ENCODE measurements at places on chromosomes 2 and 18.

- peak; percentile 1 for DNase-seq
Observed at GRCh38 chr2:227033471-227034148, 130.4 kb downstream of the COL4A4 start.

DNA sequence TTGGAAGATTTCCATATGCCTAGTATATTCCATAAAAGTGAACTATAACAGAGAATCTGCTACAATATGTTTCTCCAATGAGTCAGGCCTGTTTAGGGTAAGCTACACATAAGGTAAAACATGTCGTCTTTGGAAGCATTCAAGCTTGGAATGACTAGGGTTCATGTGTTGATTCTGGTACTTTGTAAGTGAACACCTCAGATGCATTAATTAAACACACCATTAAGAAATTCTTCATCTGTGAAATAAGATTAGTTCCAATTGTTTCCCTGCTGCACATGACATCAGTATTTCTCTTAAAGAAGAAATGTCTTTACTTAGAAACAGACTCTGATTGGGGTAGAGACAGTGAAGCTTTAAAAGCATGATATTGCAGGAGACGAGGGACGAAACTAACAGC is 461.1 kb upstream of the NXPH2 start:
- no peak for DNase-seq

DNA sequence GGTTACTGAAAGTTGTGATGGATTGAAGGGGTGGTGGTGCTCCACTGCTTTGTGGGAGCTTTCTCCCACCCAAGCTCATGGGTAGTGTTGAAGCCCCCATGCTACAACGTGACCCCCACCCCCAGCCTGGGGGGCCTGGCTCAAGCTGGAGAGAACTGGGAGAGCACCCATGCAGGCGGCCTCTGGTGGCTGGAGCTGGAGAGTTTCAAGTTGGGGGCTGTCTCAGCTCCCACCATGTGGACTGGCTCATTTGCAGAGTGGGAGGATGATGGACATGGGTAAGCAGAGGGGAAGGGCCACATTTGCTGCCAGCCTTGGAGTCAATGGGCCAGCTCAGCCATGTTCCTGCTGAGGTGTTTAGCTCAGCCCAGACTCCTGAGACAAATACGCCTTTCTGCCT is 62.8 kb downstream of the INPP4A start:
- no peak for DNase-seq

DNA sequence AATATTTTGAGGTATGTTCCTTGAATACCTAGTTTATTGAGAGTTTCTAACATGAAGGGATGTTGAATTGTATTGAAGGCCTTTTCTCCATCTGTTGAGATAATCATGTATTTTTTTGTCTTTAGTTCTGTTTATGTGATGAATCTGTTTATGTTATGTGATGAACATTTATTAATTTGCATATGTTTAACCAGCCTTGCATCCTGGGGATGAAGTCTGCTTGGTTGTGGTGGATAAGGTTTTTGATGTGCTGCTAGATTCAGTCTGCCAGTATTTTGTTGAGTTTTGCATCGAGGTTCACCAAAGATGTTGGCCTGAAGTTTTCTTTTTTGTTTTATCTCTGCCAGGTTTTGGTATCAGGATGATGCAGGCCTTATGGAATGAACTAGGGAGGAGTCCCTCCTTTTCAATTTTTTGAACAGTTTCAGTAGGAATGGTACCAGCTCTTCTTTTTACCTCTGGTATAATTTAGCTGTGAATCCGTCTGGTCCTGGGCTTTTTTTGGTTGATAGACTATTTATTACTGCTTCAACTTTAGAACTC is 71.9 kb downstream of the EPC2 start:
- DNase-seq, result no peak

GRCh38 chr18:10391506-10391905 is 62.9 kb upstream of the APCDD1 start:
- DNase-seq, result no peak

DNA sequence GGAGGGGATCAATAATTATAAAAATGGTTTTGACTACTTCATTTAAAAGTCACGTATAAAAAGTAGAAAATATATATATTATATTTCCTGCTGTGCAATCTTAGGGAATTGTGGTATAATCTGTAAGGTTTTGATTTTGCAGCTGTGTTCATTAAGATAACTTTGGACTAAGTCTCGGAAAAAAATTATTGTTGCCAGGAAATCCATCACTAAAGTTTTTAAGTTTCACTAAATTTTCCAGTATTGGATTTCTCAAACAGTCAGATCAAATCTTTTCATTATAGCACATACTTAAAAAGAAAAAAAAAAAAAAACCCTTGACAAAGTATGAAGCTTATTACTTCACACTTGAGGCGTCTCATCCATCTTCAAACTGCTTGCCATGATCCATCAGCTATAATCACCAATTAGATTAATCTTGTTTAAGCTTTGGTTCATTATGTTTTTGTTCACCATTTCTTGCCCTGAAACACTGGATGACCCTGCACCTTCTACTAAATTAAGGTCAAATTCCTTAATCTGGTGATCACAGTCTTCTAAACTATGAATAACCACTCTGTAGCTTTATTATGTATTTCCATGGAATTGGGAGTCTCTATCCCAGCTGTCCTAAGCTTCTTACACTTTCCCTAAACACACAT is 326.6 kb upstream of the COL3A1 start:
- DNase-seq, result no peak

DNA sequence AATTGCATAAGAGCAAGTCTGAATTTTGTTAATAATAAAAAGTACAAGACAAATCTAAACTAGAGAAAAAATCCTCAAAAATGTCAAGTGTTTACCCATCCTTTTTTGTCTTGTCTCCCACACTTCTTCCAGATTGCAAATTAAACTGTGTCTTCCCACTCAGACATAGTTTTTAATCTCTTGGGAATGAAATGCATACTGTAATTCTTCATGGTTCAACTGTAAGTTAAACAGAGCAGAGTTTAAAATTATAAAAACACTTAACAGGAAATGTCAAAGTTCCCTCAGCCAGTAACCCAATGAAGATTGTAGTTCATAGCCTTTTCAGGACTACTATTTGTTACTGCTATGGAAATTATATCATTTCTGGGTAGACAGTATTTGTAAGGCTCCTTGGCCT is 171.8 kb downstream of the UBE2E3 start:
- no peak for DNase-seq

GRCh38 chr18:62368100-62368499 is 43.0 kb downstream of the TNFRSF11A start:
- no peak for DNase-seq

GRCh38 chr2:217142649-217143266 is 282.9 kb upstream of the TNP1 start:
- no peak for DNase-seq

GRCh38 chr18:28114472-28114871 is 62.5 kb downstream of the CDH2 start:
- DNase-seq, result no peak

- DNase-seq, result no peak
Observed at GRCh38 chr2:206160125-206160806, 571 bp downstream of the EEF1B2 start.

DNA sequence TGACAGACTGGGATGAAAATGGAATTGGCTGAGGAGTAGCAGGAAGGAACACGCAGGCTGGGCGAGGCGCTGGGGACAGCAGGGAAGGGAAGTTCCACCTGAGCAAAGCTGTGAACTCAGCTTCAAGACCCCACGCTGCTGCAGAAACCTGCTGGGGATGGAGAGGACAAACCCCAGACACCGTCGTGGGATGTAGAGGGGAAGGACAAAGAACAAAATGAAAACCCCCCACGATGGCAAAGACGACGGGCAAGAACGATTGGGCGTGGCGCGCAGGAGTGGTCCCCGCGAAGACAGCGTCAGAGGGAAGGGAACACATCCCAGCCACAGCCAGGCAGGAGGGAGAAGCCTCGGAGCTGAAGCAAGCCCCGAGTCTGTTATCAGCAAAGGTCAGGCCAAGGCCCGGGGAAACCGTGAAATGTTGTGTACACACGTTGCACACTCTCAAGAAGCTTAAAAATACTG is 222.9 kb downstream of the NDUFA10 start:
- DNase-seq, result no peak

DNA sequence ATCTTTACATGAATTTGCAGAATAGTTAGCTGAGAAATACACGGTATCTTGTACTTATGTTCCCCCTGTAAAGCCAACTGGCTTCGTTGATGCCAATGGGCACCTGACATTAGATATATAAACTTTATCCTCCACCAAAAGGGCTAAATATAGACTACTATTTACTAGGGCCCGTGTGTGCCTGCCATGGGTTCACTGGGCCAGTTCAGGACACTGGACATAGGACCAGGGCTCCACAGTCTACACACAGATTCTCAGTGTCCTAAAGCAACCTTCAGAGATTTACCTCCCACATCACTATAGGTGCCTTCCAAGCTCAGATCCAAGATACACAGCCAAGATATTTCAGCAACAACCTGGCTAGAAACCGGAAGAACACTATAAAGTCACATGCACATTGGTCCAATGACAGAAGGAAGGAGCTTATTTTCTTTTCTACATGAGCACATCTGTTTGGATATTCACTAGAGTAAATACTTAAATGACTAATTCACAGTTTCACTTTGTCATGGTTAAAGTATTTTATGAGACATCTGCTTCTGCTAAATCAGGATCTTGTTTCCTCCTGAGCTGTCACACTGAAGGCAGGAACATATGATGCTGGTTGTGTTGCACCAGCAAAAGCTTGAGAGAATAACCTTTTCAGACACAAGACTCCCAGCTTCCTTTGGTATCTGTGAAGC is 95.1 kb downstream of the MYO5B start:
- DNase-seq, result no peak

DNA sequence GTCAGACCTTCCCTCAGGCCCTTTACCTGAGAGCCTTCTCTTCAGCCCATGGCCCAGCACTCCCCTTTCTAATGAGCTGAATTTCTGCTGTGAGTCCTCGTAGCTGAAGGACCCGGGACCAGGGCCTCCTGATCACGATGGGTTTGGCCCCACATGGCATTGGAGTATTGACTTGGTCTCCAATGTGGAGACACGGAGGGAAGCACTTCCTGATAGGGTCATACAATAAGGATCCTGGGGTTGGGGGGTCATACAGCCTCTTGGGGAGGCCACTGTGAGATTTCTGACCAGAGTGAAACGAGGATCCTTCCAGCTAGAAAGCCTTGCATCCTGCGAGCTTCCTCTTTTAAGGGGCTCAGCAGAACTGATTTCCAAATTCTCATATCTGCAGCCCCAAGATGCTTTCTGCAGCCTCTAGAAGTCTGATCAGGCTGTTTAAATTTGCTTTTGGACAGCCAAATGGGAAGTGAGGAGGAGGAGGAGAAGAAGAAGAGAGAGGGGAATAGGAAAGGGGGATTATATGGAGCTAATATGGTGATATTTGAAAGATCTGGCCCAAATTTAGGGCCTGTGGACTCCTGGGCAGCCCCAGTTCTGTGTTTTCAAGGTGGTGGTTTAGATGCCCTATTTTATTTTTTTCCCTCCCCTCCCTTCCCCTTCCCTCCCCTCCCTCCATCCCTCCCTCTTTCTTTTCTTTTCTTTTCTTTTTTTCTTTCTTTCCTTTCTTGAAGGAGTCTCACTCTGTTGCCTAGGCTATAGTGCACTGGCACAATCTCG is 38.9 kb downstream of the RHOB start:
- DNase-seq, result no peak

- DNase-seq, result peak; percentile 19
Observed at GRCh38 chr2:240149943-240150784, 9.7 kb upstream of the OTOS start.
